ENCODE measurements at places on chromosomes 11 and 22. TPM values are rescaled to one million over a fixed set of nuclear protein-coding genes. Genes with fewer than 3 reads are reported as not detected.

DNA sequence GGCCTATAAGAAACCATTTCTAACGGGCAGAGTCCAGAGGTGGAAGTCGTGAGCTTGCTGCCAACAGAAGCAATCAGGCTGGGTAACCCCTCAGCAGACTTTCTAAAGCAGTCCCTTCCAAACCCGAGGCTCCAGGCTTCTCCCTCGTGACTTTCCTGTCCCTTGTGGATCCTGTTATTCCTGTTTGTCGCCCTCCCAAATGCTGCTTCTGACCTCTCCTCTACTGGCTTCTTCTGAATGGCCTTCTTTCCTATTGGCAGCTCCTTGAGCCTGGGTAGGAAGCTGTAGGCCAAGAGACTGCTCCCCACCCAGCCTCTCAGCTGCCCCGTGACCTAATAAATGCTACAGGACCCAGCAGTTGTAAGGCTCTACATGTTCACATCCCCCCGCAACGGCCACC is 35.0 kb downstream of the MAFF start:
- no peak for DNase-seq

DNA sequence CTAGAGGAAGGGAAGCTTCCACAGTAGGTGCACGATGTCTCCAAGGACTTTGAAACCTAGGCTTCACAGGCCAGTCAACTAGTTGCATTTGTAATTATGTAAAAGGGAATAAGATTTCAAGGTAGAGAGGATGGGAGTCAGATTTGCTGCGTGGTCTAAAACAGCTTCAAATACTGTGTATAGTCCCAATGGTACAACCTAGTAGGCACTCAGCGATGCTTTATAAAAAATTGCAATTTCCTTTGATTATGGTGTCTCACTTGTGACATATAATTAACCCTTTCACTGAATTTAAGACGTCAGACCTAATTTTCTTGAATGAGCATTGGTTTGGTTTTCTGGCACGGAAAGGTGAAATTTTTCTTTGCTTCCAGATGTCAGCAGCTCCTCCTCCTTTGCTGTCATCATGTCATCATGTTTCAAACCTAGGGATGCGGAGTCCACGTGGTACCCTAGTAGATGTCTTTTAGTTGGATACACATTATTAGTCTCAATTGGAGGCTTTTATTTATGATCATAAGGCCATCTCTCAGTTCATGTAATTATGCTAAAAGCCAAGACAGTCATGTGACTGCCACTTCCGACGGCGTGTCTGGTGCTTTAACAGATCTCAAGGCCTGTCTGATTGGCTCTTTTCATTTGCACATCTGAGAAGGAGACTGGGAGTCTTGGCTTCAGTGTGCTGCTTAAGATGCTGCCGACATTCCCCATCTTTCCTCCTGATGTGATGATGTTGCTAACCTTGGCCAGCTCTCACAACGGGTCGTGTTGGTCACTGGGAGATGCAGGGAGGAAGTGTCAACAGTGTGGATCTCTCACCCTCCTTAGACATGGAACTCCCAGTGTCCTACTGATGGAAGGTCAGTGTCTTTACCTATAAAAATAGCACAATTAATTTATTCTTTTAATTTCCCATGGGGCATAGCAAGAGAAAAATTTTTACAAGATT is 134.0 kb downstream of the HIPK3 start:
- no peak for DNase-seq

DNA sequence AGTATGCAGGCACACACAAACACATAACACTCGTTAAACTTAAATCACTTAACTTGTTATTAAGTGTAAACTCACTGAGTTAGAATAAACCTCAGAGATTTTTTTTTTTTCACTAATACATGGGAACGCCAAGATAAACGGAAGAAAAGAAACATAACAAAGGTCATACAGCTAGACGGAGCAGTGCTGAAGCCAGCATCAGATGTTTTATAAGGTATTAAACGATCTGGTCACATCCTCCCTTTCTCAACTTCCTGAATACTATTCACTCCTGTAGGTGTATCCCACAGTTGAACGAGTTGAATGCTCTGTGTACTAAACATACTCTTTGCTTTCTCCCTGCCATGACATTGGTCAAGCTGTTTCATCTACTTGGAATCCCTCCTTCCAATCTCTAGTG is 212.0 kb downstream of the SWAP70 start:
- no peak for DNase-seq

DNA sequence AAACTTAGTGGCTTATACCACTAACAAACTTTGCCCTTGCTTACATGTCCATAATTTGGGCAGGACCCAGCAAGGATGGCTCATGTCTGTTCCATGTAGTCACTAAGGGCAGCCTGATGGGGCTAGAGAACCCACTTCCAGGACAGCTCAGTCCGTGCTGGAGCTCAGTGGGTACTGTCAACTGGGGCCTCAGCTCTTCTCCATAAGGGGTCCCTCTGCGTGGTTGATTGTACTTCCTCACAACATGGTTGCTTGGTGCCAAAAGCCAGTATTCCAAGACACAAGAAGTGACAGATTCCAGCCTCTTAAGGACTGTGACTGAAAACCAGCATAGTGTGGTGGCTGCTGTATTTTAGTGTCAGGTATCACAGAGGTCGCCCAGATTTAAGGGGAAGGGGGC is 675.2 kb downstream of the TBC1D22A start:
- DNase-seq: no peak

- no peak for DNase-seq
These were observed 68.6 kb downstream of the CSNK2A3 start for GRCh38 chr11:11284481-11284880.

- DNase-seq: no peak
These were observed 96.7 kb upstream of the LUZP2 start for GRCh38 chr11:24400059-24400665.

The MS4A4E gene
- total RNA-seq: not detected

Measured in cerebellum (tissue), 4 donors.